ENCODE measurements at places on chromosomes 7 and 10. TPM values are rescaled to one million over a fixed set of nuclear protein-coding genes. Genes with fewer than 3 reads are reported as not detected.
A peak's percentile ranks its signal among the peaks of the same experiment; 100 is the strongest.

CADPS2 gene
- not detected for total RNA-seq

DNA sequence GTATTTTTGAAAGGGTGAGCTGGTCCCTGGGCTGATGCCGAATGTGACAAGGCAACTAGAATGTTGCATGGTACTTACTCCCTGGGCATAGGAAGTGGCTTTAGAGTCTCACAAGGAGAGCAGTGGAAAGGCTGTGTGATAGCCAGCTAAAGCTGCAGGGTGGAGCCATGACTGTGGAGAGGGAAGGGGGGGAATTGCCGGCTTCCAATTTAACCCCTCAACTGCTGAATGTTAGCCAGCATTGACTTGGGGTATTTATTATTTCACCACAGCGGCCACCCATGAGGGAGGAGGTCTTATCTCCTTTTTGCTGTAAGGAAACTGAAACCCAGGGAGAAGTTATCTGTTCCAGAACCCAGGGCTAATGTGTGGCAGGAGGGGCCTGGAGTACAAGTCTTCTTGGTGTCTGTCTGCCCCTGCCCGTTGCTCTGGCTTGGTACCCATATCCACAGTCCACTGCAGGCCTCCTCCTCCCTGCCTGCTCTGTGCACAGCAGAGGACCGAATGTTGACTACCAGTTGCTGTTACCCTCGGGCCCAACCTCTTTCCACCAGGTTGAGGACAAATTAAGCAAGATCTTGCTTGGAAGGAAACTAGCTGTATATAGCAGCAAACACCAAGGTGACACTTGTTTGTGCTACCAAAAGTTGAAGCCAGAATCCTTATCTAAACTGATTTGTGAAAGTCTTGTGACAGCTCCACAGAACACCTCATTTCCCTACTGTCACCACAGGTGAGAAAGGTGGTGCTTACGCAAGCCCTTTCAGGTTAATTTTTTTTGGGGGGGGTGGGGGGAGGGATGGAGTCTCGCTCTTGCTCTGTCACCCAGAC lies 37.6 kb downstream of the WBP1L start:
- H3K4me3 ChIP-seq, result no peak overlapping the region
- peaks cover 11% of the 10 kb centered on the region for H3K4me1 ChIP-seq
- DNase-seq, result no peak

DNA sequence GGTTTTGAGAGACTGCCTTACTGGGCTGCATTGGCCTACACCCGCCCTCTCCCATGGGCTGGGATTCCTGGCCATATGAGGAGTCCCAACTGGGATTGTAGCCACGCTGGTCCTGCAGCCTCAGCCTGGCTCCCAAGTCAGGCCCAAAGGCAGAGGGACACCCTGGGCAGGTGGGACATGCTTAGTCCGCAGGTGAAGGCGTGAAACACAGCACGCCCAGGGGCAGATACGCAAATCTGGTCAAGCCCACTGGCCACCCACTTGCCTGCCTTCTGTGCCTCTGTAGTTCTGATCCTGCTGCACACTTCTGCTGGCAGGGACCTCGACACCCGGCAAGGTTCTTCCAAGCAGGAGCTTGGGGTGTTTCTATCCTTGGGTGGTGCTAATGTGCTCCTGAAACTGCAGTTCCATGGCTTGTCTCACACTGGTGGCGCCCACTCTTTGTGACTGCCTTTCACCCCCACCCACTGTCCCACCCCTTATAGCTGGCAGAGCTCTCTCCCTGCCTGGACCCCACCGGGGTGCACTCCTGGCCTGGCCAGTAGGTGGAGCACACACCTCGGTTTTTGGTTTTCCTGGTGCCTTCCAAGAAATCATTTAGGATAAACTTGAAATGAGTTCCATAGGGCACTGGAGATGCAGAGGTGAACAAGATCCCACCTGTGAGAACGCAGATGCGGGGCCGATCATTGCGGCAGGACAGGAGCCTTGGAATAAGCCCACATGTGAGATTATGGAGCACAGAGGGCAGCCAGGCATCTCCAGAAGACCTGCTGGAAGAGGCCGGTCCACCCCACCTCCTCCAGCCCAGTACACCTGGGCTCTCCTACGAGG lies 47.9 kb downstream of the MKI67 start:
- peak; percentile 42 for DNase-seq
- peaks cover 17% of the 10 kb centered on the region for H3K4me1 ChIP-seq
- no peak overlapping the region for H3K27ac ChIP-seq
- H3K4me3 ChIP-seq, result no peak overlapping the region
- H3K27me3 ChIP-seq, result no peaks in the 10 kb centered on the region

GRCh38 chr10:78451592-78451991 lies 417.9 kb downstream of the RPS24 start:
- no peaks in the 10 kb centered on the region for H3K27me3 ChIP-seq
- no peak for DNase-seq
- no peak overlapping the region for H3K4me3 ChIP-seq
- H3K27ac ChIP-seq, result no peak overlapping the region
- no peaks in the 10 kb centered on the region for H3K4me1 ChIP-seq

Data from activated CD4-positive, alpha-beta memory T cell treated with anti-CD3 and anti-CD28 coated beads, Interleukin-2, amount 10 ng/mL, durations not matched to agents 7 days and 5 days (primary cell).